ENCODE measurements at places on chromosomes 7 and 10.
A peak's percentile ranks its signal among the peaks of the same experiment; 100 is the strongest.

- DNase-seq = no peak
Observed at GRCh38 chr7:2541291-2542010, 13.9 kb downstream of the BRAT1 start.

- DNase-seq = no peak
Observed at GRCh38 chr10:34728361-34728760, 86.7 kb downstream of the PARD3 start.

GRCh38 chr7:155169498-155170065, 99.5 kb downstream of the HTR5A start:
- DNase-seq = no peak

- DNase-seq = no peak
Observed at GRCh38 chr10:2575460-2575859, 491.9 kb upstream of the PFKP start.

DNA sequence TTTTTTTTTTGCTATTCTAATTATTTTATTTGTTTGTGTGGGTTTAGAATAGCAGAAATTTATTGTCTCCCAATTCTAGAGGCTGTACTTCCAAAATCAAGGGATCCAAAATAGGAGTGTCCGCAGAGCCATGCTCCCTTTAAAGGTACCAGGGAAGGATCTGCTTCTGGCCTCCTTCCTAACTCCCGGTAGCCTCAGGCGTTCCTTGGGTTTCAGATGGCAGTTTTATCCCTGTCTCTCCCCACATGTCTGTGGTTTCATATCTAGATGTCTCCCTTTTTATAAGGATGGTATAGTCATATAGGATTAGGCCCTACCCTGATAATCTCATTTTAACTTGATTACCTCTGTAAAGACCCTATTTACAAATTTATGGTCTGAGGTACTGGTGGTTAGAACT, 48.4 kb downstream of the BMPR1A start:
- DNase-seq = no peak

DNA sequence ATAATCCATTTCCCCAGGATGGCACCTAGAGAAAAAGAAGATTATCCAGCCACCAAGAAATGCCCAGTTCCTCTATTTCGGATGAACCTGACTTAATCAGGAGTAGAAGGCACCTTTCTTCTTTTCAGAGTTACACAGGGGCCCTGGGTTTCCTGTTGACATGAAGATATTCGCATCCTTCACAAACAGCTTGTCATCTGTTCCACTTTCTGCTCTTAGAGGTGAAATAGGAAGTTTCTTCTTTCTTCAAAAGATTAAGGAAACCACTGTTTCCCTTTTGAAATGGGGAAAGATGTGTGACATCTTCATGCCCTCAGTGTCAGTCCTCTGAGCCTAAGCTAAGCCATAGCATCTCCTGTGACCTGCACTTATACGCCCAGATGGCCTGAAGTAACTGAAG, 39.1 kb upstream of the RAB18 start:
- no peak for DNase-seq

DNA sequence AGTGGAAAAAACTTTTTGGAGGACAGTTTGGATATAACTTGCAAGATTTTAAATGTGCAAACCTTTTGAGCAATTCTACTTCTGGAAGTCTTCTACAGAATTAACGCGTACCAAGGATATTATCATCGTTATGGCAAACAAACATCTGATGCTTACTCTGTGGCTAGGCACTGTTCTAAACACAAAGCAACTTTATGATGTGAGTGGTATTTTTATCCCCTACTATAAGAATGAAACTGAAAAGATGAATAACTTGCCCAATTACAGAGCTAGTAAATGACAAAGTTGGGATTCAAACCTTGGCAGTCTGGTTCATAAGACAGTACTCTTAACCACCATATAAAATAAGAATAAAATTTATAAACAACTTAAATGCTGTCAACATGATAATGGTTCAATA, 15.8 kb downstream of the ASZ1 start:
- no peak for DNase-seq

DNA sequence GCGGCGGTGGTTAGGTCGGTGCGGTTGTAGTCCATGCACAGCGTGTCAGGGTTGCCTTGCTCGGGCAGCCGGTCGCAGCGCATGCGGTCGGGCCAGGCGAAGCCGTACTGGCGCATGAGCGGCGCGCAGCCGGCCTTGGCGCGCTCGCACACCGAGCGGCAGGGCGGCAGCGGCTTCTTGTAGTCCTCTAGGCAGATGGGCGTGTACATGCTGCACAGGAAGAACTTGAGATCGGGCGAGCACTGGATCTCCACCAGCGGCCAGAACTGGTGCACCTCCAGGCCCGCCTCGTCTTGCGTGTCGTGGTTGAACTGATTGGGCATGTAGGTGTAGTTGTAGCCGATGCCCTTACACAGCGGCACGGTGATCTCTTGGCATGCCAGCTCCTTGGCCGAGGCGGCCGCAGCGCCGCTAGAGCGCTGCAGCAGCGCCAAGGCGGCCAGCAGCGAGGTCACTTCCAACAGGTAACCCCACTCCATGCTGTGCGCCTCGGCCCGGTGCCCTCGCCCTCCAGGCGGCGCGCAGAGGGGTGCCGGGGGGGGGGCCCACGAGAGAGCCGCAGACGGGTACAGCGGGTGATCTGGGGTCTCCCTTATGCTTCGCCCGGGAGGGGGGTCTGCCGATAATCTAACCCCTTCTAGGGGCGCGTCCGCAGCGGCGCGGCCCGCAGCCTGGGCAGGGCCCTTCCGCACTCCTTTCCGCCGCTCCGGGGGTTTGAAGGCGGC, 983 bp downstream of the FZD8 start:
- peak; percentile 73 for DNase-seq

GRCh38 chr7:41501006-41501405, 201.9 kb downstream of the INHBA start:
- DNase-seq = no peak

- DNase-seq = no peak
Observed at GRCh38 chr10:82811621-82812020, 936.6 kb downstream of the NRG3 start.

DNA sequence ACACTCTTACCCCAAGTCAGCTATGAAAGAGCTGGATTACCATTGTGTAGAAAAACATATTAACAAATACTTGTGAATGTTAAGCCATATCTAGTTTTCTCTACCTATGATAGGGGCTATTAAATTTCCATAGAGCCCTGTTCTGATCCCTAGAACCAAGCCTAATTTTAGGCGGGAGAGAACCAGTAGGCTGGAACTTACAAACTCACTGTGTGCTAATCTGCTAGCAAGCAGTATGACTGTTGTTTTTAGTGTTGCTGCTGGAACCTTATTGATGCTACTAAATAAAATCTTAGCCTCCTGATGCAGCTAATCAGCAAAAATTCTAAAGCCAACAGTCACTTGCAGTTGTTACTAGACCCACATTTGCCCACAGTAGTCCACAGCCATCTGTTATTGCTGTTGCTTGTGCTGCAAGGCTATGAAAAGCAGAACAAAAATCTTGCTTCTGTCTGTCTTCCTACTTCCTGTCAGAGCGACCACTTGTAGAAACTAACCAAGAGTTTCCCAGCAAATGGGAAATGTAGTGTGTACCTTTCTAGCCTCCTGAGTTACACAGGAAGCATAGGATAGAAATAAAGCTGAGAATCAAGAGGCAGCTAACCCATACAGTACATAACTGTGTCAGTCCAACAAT, 368.4 kb downstream of the ARL4A start:
- DNase-seq = no peak

DNA sequence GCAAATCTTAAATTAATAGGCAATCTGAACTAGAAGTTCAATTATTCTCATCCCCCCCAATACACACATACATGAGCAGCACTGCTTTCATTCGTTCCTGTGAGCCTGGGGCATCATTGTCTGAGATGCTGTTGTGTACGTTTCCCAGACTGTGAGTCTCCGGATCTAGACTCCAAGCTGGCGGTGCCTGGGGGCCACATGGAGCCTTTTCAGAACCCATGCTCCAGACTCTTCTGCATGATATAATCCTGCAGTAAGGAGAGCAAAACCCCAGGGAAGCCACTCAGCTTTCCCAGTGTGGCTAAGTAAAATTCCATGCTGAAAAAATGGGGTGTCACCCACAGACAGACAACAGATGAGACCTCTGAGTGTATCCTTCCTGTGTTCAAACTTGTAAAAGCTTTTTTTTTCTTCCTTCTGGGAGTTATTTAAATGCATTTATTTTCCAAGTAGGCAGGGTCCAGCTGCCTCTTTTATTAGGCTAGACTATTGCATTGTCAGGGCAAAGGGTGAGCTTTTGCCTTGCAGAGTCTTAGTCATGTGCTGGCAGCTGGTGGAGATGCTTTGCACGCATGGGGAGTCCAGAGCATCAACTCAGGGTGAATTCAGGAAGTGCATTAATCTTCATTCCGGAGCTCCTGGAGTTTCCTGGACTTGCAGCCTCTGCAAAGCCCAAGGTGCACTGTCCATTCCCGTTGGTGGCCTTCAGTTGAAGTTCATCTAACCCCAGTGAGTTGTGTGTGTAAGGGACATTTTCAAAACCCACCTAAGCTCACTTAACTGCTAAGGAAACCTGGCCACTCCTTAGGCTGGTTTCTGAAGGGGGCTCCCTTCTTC, 185.7 kb upstream of the ADO start:
- DNase-seq = no peak

- no peak for DNase-seq
Observed at GRCh38 chr10:76242956-76243355, 811.5 kb downstream of the LRMDA start.

GRCh38 chr7:156274557-156274956, 366.0 kb upstream of the RNF32 start:
- DNase-seq = no peak

DNA sequence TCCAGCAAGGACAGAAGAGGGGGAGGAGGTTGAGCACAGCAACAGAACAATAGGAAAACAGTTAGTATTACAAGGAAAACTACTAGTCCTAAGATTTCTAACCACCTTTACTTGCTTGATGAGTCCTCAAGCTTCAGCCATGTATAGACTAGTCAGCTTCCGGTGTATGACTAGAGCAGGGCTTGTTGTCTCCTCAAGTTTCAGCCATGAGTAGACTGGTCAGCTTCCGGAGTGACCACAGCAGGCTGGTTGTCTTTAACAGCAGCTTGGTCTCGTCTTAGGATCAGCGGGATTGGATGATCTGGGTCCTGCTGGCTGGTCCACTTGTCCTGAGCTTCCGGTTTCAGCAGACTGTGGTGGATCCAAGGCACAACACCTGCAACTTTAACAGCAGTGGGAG, 10.6 kb upstream of the ZNF239 start:
- no peak for DNase-seq

GRCh38 chr10:119536508-119537025, 6.0 kb downstream of the RGS10 start:
- no peak for DNase-seq

DNA sequence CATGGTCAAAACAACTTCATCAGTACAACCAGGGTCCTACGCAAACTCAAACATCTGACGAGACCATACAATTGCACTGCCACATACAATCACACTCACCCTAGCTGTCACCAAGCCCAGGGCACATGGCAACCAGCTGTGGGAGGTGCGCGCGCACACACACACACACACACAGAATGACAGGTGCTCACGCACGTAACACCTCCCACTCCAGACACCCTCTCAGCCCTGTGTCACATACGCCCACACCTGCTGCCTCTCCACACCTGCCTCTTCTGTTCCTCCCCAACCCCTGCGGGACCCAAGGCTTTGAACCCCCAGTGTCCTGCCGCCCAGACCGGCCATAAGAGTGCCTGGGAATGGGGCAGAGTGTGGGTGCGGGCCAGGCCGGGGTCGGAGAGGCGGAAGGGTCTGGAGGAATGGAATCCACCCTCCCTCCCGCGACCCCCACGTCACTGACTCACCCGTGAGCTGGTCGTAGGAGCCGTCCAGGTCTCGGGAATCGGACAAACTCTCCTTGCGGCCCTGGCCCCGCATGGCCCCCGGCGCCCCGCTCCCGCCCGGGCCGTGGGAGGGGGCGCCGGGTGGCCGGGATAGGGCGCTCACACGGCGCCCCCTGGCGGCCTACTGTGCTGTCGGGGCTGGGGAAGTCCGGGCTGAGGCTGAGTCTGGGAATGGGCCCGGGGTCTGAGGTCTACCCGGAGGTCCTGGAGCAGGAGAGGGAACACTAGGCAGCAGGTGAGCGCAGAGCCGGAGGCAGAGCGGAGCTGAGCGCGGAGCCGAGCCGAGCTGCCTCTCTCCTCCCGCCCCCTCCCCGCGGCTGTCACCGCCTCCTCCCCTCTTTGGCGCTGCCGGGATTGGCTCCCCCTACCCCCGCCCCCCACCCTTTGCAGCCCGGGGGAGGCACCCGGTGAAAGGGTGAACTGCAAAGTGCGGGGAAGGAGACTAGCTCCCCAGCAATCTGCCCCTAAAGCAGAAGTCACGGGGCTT, at the start of gene KCNIP2:
Gene KCNIP2 (minus strand): TSS at position 769 of the 990 bp plus-strand sequence. CDS start 232 bp downstream, at position 537.
- peak; percentile 74 for DNase-seq

DNA sequence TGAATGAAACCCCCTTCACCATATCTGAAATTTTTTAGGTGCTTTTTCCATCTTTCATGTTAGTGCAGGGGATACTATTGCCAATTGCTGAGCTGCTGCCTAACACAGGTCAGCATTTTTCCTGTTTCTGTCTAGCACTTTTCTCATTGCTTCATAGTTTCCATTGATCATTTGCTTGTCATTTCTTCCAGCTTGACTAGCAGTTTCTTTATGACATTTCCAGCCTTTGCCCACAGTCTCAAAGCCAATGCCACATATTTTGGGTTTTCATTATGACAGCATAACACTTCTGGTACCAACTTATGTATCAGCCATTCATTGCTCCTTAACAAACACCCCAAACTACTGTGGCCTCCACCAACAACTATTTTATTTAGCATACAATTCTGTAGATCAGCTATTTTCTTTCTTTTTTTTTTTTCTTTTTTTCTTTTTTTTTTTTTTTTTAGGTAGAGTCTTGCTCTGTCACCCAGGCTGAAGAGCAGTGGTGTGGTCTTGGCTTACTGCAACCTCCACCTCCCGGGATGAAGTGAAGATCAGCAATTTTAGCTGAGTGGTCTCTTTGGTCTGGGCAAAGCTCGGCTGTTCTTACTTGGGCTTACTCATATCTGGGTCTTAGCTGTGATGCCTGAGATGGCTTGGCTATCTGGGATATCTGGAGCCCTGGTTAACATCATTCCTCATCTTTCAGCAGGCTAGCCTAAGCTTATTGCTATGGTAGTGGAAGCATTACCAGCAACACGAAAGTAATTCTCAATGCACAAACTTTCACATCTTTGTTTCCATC, 102.3 kb downstream of the EPC1 start:
- no peak for DNase-seq

- DNase-seq = no peak
Observed at GRCh38 chr7:139702811-139703486, 74.8 kb downstream of the HIPK2 start.

GRCh38 chr7:123823898-123824753, 20.8 kb upstream of the HYAL4 start:
- no peak for DNase-seq

GRCh38 chr10:131758062-131758938, 142.5 kb upstream of the PPP2R2D start:
- DNase-seq = no peak

- DNase-seq = no peak
Observed at GRCh38 chr7:92333866-92334265, 88.1 kb downstream of the ANKIB1 start.

- no peak for DNase-seq
Observed at GRCh38 chr7:31729195-31729804, 42.3 kb downstream of the PPP1R17 start.

DNA sequence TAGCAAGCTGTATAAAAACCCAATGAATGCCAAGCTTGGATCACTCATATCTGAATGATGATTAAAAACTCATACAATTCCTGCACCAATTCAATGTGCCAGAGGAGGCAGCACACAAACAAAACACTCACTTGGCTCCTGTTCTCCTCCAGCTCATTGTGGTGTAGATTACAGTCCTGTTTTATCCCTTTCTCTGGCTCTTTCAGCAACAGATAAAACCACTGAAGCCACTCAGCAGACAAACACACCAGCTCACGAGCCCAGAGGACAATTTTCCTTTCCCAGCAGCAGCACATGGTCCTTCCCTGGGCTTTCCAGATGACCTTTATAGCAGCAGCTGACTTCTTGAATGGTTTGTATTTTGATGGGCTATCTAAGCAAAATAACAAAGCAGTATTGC, 107.3 kb upstream of the STARD3NL start:
- peak; percentile 2 for DNase-seq

Measured in SK-N-DZ (cell line).